Hematopoietic multipotent progenitor cell treated with erythropoietin and hydrocortisone succinate and interleukin-3 and kit ligand, for 4 days (in vitro differentiated cells): ENCODE measurements at places on chromosomes 13 and 19.
A peak's percentile ranks its signal among the peaks of the same experiment; 100 is the strongest.

- peak; percentile 57 for DNase-seq
Observed at GRCh38 chr19:756236-756635, 5.3 kb downstream of the MISP start.

- DNase-seq = no peak
Observed at GRCh38 chr13:59280297-59280696, 883.4 kb downstream of the DIAPH3 start.

GRCh38 chr13:79861731-79862130 lies 380.8 kb downstream of the NDFIP2 start:
- no peak for DNase-seq

DNA sequence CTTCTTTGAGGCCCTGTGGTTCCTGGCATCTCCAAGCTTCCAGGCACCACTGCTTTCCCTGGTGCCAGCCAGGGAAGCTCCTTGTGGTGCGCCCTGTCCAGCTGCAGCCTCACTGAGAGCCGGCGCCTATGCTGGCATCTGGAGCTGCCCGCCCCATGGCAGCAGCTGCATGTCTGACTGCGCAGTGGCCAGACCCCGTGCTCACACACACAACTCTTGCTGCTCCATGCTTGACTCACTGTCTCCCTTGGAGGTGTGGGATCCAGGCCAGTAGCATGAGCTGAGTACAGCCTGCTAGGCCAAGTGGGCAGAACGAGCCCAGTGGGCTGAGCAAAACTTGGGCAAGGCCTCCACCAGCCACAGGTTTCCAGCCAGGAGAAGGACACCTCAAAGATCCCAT lies 11.5 kb upstream of the SUPT20H start:
- no peak for DNase-seq

- DNase-seq = no peak
Observed at GRCh38 chr13:110193491-110193890, 113.5 kb downstream of the COL4A1 start.
